ENCODE measurements at places on chromosomes 6 and 20.

GRCh38 chr20:991850-992249 lies 10.3 kb downstream of the RSPO4 start:
- no peak for DNase-seq

GRCh38 chr6:129130106-129130505 lies 247.2 kb downstream of the LAMA2 start:
- DNase-seq = no peak

DNA sequence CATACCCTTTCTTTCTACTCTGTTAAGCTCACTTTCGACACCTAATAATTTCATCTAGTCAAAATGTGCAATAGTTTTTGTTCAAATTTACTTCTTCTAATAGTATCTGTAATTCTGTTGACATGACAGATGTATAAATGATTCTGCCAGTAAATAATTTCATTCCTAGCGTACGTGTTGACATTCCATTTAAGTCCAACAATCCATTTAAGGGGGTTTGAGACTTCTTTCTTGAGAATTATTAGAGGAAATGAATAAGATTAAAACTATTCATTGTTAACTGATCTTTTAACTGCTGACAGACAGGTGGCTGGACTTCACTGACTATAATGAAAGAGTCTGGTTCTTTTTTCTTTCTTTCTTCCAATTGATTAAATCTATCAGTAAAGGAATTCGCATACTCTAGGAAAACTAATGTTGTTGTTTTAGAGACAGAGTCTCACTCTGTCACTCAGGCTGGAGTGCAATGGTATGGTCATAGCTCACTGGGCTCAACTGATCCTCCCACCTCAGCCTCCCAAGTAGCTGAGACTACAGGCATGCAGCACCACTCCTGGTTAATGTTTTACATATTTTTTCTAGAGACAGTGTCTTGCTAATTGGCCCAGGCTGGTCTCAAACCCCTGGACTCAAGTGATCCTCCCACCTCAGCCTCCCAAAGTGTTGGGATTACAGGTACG lies 55.9 kb downstream of the MAP3K5 start:
- DNase-seq = no peak

GRCh38 chr6:100132005-100132404 lies 138.0 kb upstream of the MCHR2 start:
- DNase-seq = no peak

DNA sequence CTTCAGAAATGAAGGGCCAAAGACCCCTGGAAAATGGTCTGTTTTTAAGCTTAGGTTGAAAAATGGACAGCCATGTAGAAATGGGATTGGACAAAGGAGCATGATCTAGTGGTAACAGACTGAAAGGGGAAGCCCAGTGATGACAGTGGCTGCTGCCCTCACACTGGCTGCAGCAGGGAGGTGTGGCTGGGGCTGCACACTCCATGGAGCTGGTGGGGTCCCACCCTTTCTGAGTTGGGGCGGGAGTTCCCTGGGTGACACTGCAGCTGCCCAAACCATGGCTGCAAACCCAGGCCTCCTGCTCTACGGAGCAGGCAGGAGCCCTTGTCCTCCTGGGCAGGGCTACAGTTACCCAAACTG lies 8.5 kb upstream of the PACSIN1 start:
- no peak for DNase-seq

- no peak for DNase-seq
These were observed 154.9 kb upstream of the MLN start for GRCh38 chr6:33958526-33959328.

DNA sequence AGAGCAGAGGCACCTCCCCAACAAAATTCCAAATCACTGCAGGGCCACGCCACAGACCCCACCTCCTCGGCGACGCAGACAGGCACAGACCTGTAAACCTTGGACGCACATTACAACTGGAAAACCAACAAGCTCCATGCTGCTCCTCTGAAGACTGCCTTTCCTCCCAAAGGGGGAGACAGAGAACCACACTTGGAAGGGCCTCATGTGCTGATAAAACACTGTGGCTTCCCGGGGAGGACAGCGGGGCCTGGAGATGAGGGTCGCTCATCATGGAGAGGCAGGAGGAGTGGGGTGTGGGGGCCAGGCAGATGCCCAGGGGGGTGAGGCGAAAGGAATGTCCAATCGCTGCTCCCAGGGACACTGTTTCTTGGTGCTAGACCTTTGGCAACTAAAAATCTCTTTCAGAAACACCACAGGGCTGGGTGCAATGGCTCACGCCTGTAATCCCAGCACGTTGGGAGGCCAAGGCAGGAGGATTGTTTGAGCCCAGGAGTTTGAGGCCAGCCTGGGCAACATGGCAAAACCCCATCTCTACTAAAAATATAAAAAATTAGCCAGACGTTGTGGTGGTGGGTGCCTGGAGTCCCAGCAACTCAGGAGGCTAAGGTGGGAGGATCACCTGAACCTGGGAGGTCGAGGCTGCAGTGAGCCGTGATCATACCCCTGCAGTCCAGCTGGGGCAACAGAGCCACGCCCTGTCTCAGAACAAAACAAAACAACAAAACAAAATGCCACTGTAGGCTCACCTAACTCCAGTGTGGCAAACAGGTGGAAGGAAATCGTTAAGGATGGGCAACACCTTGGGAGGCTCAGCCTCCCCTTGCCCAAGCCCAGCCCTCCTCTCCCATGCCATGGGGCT lies 53.8 kb downstream of the ABHD12 start:
- DNase-seq = peak; percentile 17

GRCh38 chr20:33211817-33212424 lies 5.2 kb upstream of the BPIFA3 start:
- DNase-seq = peak; percentile 6

DNA sequence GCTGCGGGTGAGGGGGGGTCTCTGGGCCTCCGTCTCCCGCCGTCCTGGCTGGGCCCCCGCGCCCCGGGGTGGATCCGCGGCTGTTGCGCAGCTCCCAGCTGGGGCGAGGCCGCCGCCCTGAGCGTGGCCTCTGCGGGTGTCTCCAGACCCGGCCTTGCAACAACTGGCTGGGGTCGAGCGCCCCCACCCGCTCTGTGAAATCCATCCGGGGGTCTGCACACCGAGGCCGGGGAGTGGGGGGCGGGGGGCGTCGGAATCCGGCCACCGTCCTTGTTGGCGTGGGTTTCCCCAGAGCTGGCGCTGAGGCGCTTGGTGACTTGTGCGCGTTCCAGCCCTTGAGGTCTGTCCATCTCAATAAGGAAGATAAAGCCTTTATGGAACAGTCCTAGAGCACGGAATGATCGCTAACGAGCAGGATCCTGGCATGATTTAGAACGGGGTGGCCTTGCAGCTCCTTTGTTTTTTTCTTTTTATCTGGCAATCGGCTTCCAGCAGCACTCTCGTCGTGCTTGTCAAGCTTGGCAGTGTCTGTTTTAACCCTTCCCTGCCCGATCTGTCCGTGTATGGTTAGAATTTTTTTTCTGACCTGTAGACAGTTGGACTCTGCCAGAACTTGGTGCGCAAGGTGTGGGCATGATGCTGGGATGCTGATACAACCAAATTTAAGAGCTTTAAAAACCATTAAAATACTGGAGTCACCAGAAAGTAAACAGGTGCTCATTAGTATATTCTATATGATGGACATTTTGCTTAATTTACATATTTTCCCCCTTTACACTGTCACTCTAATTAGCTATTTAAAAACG lies 675 bp downstream of the DSTN start:
- peak; percentile 43 for DNase-seq

DNA sequence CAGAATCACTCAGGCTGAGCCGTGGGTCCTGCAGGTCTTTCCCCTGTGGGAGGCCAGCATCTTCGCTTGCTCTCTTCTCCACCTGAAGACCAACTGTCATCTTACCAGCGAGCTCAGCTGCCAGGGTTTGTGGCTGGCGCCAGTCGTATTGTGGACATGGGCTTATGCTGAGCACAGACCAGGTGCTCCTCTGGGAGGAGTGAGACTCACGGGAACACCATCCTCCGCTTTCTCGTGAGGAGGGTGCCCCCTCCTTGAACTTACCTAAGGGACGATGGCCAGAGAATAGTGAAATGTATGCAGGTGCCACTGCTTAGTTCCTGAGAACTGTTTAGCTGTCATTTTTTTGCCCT lies 17.1 kb downstream of the WRNIP1 start:
- no peak for DNase-seq

- DNase-seq = peak; percentile 47
These were observed 563 bp downstream of the MGME1 start for GRCh38 chr20:17969278-17969883.
